ENCODE measurements at places on chromosomes 12 and 14. TPM values are rescaled to one million over a fixed set of nuclear protein-coding genes. Genes with fewer than 3 reads are reported as not detected.

- no peak for DNase-seq
- peaks cover 11% of the 10 kb centered on the region for H3K27me3 ChIP-seq
- peak overlapping the region; percentile 95 for H3K27ac ChIP-seq
- H3K4me3 ChIP-seq, result peak overlapping the region; percentile 92
- H3K4me1 ChIP-seq, result peaks cover 21% of the 10 kb centered on the region
Observed at GRCh38 chr14:22599349-22599748, 1.2 kb downstream of the ABHD4 start.

GRCh38 chr14:54771411-54772027 lies 131.1 kb downstream of the GCH1 start:
- peak overlapping the region; percentile 95 for H3K27ac ChIP-seq
- H3K36me3 ChIP-seq, result no peaks in the 10 kb centered on the region
- no peak for DNase-seq
- peaks cover 15% of the 10 kb centered on the region for H3K4me1 ChIP-seq
- H3K4me3 ChIP-seq, result no peak overlapping the region

DNA sequence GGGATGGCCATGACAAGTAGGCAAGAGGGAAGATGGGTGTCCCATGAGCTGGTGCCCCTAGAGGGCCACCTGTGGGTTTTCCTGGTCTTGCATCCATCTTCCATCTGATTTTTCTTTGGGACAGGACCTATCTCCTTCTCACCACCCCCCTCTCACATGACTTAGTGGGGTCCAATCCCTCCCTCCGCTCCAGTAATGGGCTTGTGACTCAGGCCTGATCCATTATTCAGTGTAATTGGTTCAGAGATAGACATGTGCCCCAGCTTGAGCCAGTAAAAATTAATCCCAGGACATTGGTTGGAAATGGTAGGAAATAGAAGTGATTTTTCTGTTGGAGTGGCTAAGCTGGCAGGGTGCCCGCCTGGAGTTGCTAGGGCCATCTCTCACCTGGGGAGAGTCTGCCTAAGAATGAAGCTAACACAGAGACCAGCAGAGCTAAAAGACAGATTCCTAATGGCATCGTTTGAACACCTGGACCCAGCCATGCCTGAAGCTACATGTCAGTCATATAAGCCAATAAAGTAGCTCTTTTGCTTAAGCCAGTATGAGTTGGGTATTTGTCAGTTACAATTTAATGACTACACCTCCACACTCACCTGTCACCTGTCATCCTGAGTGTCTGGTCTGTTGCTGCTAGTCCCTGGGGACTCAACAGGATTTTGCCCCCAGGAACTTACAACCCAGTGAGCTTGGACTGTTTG lies 14.7 kb downstream of the RASAL1 start:
- H3K36me3 ChIP-seq, result peaks cover 2% of the 10 kb centered on the region
- H3K4me1 ChIP-seq, result no peaks in the 10 kb centered on the region
- DNase-seq, result no peak
- H3K27ac ChIP-seq, result no peak overlapping the region
- H3K4me3 ChIP-seq, result no peak overlapping the region
- peaks cover 29% of the 10 kb centered on the region for H3K27me3 ChIP-seq

The MFAP5 gene
- 1.8 TPM for total RNA-seq

The PCK2 gene
- 18.9 TPM for total RNA-seq

GRCh38 chr14:91454155-91454554 lies 36.5 kb upstream of the CCDC88C start:
- no peak for DNase-seq
- H3K27me3 ChIP-seq, result no peaks in the 10 kb centered on the region
- H3K36me3 ChIP-seq, result peaks cover 29% of the 10 kb centered on the region
- no peak overlapping the region for H3K27ac ChIP-seq
- no peak overlapping the region for H3K4me3 ChIP-seq
- no peaks in the 10 kb centered on the region for H3K4me1 ChIP-seq

DNA sequence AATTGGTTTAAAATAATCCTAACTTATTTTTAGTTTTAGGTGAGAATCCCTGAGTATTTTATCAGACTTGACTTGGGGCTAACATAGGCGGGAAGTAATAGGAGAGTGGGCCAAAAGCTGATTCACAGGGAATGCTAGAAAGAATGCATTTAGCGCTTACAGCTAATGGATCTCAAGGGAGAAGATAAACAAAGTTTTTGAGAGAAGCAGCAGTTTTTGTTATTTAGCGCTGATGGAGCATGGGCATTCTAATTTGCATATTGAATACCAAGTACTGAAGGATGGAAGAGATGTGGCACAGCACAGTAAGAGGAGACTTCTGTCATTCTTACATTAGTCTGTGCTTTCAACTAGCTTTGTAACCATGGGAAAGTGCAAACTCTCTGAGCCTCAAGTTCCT lies 436.0 kb upstream of the FBXO33 start:
- H3K27ac ChIP-seq, result no peak overlapping the region
- no peak overlapping the region for H3K4me3 ChIP-seq
- DNase-seq, result no peak

- no peaks in the 10 kb centered on the region for H3K36me3 ChIP-seq
- DNase-seq, result no peak
- H3K27me3 ChIP-seq, result peaks cover 11% of the 10 kb centered on the region
- peaks cover 5% of the 10 kb centered on the region for H3K4me1 ChIP-seq
- no peak overlapping the region for H3K4me3 ChIP-seq
Observed at GRCh38 chr12:101670007-101670671, 27.3 kb upstream of the CHPT1 start.

GRCh38 chr12:55797068-55797467 lies 20.5 kb downstream of the SARNP start:
- no peak for DNase-seq
- H3K36me3 ChIP-seq, result peaks cover 28% of the 10 kb centered on the region
- no peak overlapping the region for H3K4me3 ChIP-seq
- H3K27me3 ChIP-seq, result no peaks in the 10 kb centered on the region
- H3K27ac ChIP-seq, result no peak overlapping the region

- H3K4me3 ChIP-seq, result peak overlapping the region; percentile 59
- DNase-seq, result no peak
- peaks cover 2% of the 10 kb centered on the region for H3K27me3 ChIP-seq
- no peak overlapping the region for H3K27ac ChIP-seq
- no peaks in the 10 kb centered on the region for H3K36me3 ChIP-seq
Observed at GRCh38 chr14:90556012-90556477, 159.2 kb downstream of the CALM1 start.

- no peak overlapping the region for H3K27ac ChIP-seq
- no peak for DNase-seq
- no peak overlapping the region for H3K4me3 ChIP-seq
- H3K4me1 ChIP-seq, result no peaks in the 10 kb centered on the region
- no peaks in the 10 kb centered on the region for H3K36me3 ChIP-seq
- no peaks in the 10 kb centered on the region for H3K27me3 ChIP-seq
Observed at GRCh38 chr12:99567072-99567471, 80.5 kb upstream of the GARIN6 start.

DNA sequence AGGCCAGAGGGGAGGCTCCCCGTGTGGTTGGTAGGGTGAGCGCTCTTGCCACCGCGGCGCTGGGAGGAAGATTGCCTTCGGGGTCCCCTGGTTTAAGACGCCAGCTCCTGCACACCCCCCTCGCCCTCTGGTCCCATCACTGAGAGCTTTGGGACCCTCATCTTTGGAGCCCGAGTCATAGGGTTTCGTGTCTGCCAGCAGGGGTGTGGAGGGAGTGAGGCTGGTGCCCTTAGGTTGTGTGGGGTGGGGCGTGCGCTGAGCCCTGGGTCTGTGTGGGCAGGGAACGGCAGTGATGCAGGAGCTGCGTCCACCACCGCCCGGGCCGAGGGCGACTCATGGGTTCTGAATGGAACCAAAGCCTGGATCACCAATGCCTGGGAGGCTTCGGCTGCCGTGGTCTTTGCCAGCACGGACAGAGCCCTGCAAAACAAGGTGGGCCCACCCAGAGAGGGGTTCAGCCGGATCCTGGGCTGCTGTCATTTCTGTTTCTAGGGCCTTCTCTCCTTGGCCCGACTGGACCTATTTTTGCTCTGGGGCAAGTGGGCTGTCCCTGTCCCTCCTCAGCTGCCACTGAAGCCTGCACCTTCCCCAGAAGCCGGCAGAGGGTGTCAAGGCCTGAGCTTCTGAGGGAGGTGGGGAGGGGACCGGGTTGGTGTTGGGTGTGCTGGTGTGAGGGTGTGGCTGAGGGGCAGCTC lies 12.1 kb downstream of the ACADS start:
- no peaks in the 10 kb centered on the region for H3K4me1 ChIP-seq
- no peak for DNase-seq
- H3K36me3 ChIP-seq, result peaks cover 8% of the 10 kb centered on the region
- no peak overlapping the region for H3K27ac ChIP-seq

- H3K27ac ChIP-seq, result no peak overlapping the region
- DNase-seq, result no peak
- no peaks in the 10 kb centered on the region for H3K4me1 ChIP-seq
- peaks cover 18% of the 10 kb centered on the region for H3K27me3 ChIP-seq
Observed at GRCh38 chr14:50882932-50883826, 11.3 kb downstream of the ABHD12B start.

- no peaks in the 10 kb centered on the region for H3K36me3 ChIP-seq
- no peak overlapping the region for H3K4me3 ChIP-seq
- H3K27ac ChIP-seq, result no peak overlapping the region
- H3K27me3 ChIP-seq, result peaks cover 66% of the 10 kb centered on the region
Observed at GRCh38 chr12:113788020-113788856, 177.9 kb downstream of the RBM19 start.

- no peak overlapping the region for H3K27ac ChIP-seq
- peaks cover 4% of the 10 kb centered on the region for H3K4me1 ChIP-seq
- no peak for DNase-seq
- peaks cover 16% of the 10 kb centered on the region for H3K27me3 ChIP-seq
- H3K4me3 ChIP-seq, result no peak overlapping the region
- no peaks in the 10 kb centered on the region for H3K36me3 ChIP-seq
Observed at GRCh38 chr12:67085699-67086098, 183.5 kb upstream of the CAND1 start.

DNA sequence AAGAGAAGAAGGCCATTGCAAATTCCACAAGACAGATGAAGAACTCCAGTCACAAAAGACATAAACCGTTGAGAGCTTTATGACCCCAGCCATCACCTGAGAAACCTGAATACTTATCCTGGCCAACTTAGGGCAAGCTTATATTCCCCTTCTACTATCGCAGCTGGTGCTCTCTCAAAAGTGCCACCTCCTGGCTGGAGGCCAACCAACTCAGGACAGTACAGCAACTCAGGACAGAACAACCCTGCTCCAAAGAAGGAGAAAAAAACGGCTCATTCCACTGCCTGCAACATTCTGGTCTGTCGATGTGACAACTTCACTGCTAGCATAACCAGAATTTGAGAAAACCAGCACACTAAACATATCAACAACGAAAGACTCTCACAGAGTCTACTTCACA lies 9.7 kb upstream of the KRT6B start:
- peaks cover 6% of the 10 kb centered on the region for H3K4me1 ChIP-seq
- no peak overlapping the region for H3K4me3 ChIP-seq
- no peaks in the 10 kb centered on the region for H3K36me3 ChIP-seq
- no peak for DNase-seq

DNA sequence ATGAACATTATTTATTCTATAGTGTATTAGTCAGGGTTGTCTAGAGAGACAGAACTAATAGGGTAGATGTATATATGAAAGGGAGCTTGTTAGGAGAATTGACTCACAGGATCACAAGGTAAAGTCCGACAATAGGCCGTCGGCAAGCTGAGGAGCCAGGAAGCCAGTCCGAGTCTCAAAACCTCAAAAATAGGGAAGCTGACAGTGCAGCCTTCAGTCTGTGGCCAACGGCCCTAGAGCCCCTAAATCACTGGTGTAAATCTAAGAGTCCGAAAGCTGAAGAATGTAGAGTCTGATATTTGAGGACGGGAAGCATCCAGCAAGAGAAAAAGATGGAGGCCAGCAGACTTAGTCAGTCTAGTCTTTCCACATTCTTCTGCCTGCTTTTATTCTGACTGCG lies 912.2 kb downstream of the FLRT2 start:
- peaks cover 17% of the 10 kb centered on the region for H3K4me1 ChIP-seq
- no peaks in the 10 kb centered on the region for H3K27me3 ChIP-seq
- H3K4me3 ChIP-seq, result no peak overlapping the region

DNA sequence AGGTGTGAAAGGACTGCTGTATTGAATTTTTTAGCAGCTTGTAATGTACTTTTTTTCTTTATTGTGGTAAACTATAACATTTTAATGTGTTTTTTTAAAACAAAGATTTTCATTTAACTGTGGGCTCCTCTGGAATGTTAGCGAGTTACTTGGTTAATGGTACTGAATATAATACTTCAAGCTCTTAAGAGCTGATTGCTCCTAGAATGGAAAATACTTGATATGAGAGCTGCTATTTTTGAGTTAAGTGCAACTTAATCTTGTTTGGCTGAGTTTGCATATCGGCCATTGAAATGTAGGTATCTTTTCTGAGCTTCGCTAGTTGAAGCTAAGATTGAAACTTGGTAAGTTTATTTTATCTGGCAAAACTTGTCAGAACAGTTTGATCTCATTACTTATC lies 7.4 kb downstream of the TMBIM6 start:
- H3K4me3 ChIP-seq, result no peak overlapping the region
- no peaks in the 10 kb centered on the region for H3K27me3 ChIP-seq
- H3K36me3 ChIP-seq, result peaks cover 6% of the 10 kb centered on the region
- H3K4me1 ChIP-seq, result peaks cover 18% of the 10 kb centered on the region

DNA sequence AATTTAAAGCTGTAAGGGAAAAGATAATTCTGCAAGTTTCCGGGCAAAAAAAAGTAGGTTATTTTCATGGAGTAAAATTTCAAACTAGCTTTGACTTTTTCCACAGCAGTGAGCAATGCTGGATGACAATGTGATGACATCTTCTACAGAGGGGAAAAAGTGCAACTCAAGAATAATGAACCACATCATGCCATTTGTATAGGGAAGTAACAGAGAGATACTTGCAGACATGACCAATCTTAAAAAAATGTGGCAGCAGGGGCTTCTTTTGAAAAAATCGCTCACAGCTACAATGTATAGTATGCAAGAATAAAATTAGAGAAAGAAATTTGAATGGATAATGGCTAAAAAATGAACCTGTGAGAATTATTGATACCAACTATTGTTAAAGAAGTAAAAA lies 115.5 kb downstream of the DHRS2 start:
- H3K4me1 ChIP-seq, result no peaks in the 10 kb centered on the region
- no peaks in the 10 kb centered on the region for H3K27me3 ChIP-seq
- H3K27ac ChIP-seq, result no peak overlapping the region
- DNase-seq, result no peak
- no peaks in the 10 kb centered on the region for H3K36me3 ChIP-seq
- no peak overlapping the region for H3K4me3 ChIP-seq

GRCh38 chr12:44217146-44217883 lies 381.4 kb downstream of the TMEM117 start:
- no peak for DNase-seq
- H3K27me3 ChIP-seq, result no peaks in the 10 kb centered on the region
- H3K4me3 ChIP-seq, result no peak overlapping the region
- H3K27ac ChIP-seq, result no peak overlapping the region
- H3K4me1 ChIP-seq, result peaks cover 2% of the 10 kb centered on the region

The KRT74 gene
- total RNA-seq, result not detected

GRCh38 chr12:93805736-93806141 lies 128.6 kb downstream of the CRADD start:
- DNase-seq, result no peak
- no peaks in the 10 kb centered on the region for H3K36me3 ChIP-seq
- H3K4me1 ChIP-seq, result peaks cover 36% of the 10 kb centered on the region
- H3K27me3 ChIP-seq, result no peaks in the 10 kb centered on the region

The TMEM63C gene
- total RNA-seq, result 7.7 TPM

GRCh38 chr12:111027431-111027830 lies 107.1 kb upstream of the MYL2 start:
- H3K4me3 ChIP-seq, result no peak overlapping the region
- no peak for DNase-seq
- peaks cover 40% of the 10 kb centered on the region for H3K4me1 ChIP-seq
- no peak overlapping the region for H3K27ac ChIP-seq
- peaks cover 68% of the 10 kb centered on the region for H3K27me3 ChIP-seq
